ENCODE measurements at places on chromosomes 7 and 10.

DNA sequence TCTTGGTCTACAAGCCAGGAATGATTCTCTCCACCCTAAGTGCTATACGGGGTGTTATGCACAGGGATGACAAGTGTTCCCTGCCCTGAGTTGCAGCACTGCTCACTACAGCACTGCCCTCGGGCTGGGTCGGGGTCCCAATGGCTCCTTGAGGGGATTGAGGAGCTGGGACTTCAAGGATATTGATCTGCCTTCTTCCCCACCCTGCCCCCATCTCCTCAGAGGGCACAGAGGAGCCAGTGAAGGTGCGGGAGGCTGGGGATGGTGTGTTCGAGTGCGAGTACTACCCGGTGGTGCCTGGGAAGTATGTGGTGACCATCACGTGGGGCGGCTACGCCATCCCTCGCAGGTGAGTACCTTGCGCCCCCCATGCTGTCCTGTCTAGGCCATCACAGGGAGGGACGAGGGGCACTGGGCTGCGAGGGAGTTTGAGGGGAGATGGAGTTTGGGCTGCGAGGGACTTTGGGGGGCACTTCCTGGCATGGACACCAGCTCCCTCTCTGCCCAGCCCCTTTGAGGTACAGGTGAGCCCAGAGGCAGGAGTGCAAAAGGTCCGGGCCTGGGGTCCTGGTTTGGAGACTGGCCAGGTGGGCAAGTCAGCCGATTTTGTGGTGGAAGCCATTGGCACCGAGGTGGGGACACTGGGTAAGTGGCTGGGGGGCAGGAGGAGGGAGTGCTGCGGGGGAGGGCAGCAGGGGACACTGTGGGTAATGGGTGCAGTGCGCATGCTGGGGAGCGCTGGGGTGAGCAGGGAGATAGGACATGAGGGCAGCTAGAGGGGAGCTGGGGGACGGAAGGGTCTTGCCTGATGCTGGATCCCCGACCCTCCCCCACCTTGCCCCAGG lies 10.3 kb downstream of the FLNC start:
- no peak for DNase-seq

GRCh38 chr10:13219685-13220670 lies 14.2 kb downstream of the UCMA start:
- no peak for DNase-seq

DNA sequence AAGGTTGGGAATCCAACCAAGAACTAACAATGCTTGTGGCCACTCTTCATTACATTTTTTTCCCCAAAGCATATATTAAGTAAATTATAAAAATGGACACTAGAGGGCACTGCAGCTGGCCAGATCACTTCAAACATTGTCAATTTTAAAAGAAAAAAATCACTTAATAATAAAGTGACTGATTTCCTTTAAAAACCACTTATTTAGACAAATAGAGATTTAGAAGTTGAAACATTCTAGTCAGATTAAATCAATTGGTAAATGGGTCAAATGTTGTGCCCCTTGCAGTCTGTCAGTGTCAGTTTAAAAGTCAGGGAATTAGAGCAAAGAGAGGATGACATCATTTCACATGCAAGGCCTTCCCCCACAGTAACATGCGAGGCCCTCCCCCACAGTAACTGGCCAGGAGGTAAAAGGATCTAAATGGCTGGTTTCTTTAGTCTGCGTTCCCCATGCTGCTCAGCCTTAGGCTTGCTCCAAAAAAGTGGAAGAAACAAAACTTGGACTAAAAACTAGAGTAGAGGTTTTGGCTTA lies 177.9 kb downstream of the SKAP2 start:
- peak; percentile 33 for DNase-seq

GRCh38 chr10:23558361-23558799 lies 119.5 kb downstream of the OTUD1 start:
- no peak for DNase-seq

DNA sequence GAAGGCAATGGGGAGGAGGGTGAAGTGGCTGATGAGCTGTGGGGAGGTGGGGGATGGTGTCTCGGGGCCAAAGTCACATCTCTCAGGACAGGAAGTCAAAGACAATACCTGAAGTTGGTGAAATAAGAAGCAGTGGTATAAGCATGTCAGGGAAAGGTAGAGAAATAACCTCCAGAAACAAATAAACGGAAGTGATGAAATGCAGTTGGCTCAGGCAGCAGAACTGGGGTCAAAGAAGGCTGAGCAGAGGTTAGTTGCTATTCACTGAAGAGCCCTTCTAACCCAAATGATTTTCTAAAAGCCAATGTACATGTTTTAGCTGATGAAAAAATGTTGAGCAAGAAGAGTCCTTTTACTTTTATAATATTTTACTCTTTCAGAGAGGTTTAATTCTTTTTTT lies 78.6 kb upstream of the ADRB1 start:
- DNase-seq, result no peak

GRCh38 chr10:89082086-89082485 lies 91.5 kb downstream of the FAS start:
- DNase-seq, result no peak

- DNase-seq, result no peak
Measured at GRCh38 chr7:120926943-120927346, 23.6 kb upstream of the ING3 start.

GRCh38 chr10:78756604-78757343 lies 312.0 kb upstream of the ZMIZ1 start:
- peak; percentile 95 for DNase-seq

GRCh38 chr7:151142686-151143040 lies 24.8 kb downstream of the GBX1 start:
- no peak for DNase-seq

DNA sequence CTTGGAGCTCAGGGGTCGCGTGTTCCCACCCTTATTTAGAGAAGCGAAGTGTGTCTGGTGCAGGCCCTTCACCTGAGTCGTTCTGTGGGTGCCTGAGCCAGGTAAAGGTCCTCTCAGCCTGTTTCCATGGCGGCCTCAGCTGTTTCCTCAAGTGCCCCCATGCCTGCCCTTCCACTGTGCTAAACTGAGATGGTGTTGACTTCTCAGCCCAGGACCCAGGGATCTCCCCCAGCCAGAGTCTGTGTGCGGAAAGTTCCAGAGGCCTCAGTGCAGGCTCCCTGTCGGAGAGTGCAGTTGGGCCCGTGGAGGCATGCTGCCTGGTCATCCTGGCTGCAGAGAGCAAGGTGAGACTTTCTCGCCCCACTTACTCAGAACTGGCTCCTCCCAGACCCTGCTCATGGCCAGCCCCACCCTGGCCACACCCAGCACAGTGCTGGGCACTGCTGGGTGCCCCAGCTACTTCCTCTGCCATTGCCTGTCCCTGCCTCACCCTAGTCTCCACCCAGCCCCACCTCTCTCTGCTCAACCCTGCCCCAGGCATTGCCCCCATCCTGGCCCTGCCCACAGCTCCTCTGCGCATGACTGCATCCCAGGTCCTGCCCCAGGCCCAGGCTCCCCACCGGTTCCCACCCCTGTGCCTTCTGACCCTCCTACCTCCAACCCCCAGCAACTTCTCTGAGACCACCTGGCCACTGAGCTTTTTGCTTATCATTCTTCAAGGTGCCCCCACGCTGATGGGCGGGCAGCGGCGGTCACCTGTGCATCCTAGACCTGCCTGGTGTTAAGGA lies 20.3 kb downstream of the NACAD start:
- no peak for DNase-seq

DNA sequence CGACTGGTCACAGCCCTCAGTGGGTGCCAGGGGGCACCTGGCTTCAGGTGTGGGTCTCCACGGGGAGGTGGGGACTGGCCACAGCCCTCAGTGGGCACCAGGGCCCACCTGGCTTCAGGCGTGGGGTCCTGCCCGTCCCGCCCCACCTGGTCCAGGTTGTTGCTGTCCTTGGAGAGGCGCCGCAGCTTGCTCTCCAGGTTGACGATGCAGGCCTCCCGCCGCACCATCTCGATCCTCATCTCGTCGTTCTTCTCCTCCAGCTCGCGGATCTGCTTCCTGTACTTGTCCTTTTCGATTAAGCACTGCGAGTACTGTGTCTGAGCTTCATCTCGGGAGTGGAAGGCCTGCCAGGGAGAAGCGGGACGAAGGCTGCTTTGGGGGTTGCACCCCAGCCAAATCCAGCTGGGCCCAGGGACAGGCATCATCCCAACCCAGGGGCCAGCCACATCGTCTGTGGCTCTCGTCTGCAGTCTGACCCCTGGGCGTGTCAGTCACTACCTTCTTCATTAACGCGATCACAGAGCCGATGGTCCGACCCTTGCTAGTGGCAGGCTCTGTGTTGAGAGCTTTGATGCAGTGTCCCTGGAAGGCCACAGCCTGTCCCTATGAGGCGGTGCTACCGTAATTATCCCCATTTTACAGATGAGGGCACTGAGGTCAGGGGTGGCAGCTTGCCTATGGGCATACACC lies 92.9 kb upstream of the GNA12 start:
- no peak for DNase-seq

- no peak for DNase-seq
Measured at GRCh38 chr7:23968791-23969190, 258.8 kb downstream of the STK31 start.

GRCh38 chr10:69055241-69055640 lies 32.7 kb upstream of the SRGN start:
- no peak for DNase-seq
